ENCODE measurements at places on chromosomes 7 and 10. TPM values are rescaled to one million over a fixed set of nuclear protein-coding genes. Genes with fewer than 3 reads are reported as not detected.

GRCh38 chr10:1123198-1123597 lies 67.0 kb downstream of the WDR37 start:
- no peaks in the 10 kb centered on the region for H3K4me1 ChIP-seq
- no peaks in the 10 kb centered on the region for H3K27me3 ChIP-seq
- peaks cover 97% of the 10 kb centered on the region for H3K36me3 ChIP-seq
- no peak for DNase-seq
- no peak overlapping the region for H3K27ac ChIP-seq
- no peak overlapping the region for H3K4me3 ChIP-seq

C10orf105 gene
- not detected for total RNA-seq

DNA sequence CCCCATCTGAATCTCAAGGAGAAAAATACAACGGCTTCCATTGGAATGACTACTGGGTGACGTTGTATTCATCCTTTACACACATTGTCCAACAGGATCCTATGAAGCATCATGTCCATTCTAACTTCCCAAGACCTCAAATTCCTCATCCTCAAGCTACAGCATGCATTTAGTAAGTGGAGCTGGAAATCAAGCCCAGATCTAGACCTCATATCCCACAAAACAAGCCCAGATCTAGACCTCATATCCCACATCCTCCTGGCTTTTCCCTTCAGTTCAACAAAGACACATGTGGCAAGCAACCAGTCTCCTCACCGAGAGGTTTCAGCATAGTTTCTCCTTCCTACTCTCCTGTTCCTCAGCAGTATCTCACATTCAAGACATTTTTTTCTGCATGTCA lies 12.2 kb downstream of the IGF2BP3 start:
- no peaks in the 10 kb centered on the region for H3K4me1 ChIP-seq
- H3K27ac ChIP-seq: no peak overlapping the region
- no peak overlapping the region for H3K4me3 ChIP-seq

TFR2 gene
- not detected for total RNA-seq

GRCh38 chr10:665579-666091 lies 23.8 kb downstream of the DIP2C start:
- DNase-seq: no peak
- H3K27ac ChIP-seq: no peak overlapping the region
- H3K4me3 ChIP-seq: no peak overlapping the region
- H3K27me3 ChIP-seq: no peaks in the 10 kb centered on the region
- H3K36me3 ChIP-seq: no peaks in the 10 kb centered on the region

DNA sequence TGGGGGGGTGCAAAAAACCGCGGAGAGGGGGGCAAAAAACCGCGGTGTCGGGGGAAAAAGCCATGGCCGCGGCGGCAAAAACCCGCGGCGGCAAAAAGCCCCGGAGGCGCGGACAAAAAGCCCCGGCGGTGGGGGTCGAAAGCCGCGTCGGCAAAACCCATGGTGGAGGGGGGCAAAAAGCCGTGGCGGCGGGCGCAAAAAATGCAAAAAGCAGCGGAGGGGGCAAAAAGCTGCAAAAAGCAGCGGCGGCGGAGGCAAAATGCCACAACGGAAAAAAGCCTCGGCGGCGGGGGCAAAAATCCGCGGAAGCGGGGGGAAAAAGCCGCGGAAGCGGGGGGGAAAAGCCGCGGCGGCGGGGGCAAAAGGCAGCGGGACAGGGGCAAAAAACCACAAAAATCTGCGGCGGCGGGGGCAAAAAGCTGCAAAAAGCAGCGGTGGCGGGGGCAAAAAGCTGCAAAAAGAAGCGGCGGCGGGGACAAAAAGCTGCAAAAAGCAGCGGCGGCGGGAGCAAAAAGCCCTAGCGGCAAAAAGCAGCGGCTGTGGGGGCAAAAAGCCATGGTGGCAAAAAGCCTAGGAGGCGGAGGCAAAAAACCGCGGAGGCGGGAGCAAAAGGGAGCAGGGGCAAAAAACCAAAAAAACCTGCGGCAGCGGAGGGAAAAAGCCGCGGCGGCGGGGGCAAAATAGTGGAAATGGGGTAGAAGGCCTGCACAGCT lies 418.9 kb downstream of the ZNF716 start:
- H3K36me3 ChIP-seq: no peaks in the 10 kb centered on the region
- DNase-seq: peak; percentile 61
- peak overlapping the region; percentile 41 for H3K4me3 ChIP-seq

FFAR4 gene
- 18.1 TPM for total RNA-seq

NFE2L3 gene
- total RNA-seq: 7.0 TPM

NPC1L1 gene
- total RNA-seq: not detected

- no peak for DNase-seq
- no peaks in the 10 kb centered on the region for H3K36me3 ChIP-seq
- H3K27ac ChIP-seq: no peak overlapping the region
- H3K4me1 ChIP-seq: no peaks in the 10 kb centered on the region
These were observed 514.2 kb downstream of the ARL4A start for GRCh38 chr7:13201628-13202027.

DNA sequence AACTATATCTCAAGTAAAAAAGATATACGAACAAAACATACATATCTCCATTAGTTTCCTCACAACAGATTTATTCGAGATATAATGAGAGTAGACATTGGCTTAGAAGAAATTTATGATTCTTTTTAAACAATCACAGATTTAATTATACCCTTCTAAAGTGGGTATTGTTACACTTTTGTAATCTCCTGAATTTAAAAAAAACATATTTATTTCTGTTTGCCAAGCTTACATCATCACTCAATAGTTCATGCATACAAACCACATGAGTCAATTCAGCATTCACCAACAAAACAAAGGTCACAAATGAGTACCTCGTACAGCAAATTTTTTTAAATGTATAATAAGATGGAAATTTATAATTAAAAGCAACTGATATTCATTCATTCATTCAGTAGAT lies 17.6 kb downstream of the LRRN3 start:
- H3K36me3 ChIP-seq: no peaks in the 10 kb centered on the region
- H3K27me3 ChIP-seq: no peaks in the 10 kb centered on the region
- peaks cover 7% of the 10 kb centered on the region for H3K4me1 ChIP-seq
- DNase-seq: no peak

GRCh38 chr10:75774783-75775490 lies 343.5 kb downstream of the LRMDA start:
- no peaks in the 10 kb centered on the region for H3K27me3 ChIP-seq
- H3K36me3 ChIP-seq: no peaks in the 10 kb centered on the region
- DNase-seq: no peak
- no peak overlapping the region for H3K4me3 ChIP-seq
- peak overlapping the region; percentile 1 for H3K27ac ChIP-seq
